COR-L47 (cell line): ENCODE measurements at places on chromosomes 5 and 9.

- DNase-seq: no peak
Measured at GRCh38 chr9:17739736-17740135, 160.9 kb downstream of the SH3GL2 start.

DNA sequence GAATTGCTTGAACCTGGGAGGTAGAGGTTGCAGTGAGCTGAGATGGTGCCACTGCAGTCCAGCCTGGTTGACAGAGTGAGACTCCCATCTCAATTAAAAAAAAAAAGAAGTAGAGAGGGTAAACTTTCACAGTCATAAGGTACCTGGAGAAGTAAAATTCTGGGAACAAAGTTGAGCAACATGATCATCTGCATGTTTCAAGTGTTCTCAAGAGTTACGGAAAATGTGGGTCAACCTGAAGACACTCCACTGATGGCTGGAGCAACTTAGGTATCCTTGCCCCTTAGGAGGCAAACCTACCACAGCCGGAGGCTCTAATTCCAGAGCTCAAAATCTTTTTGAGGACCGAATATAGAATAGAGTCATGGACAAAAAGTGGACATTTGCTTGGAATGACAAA is 370.8 kb upstream of the RFX3 start:
- no peak for DNase-seq

DNA sequence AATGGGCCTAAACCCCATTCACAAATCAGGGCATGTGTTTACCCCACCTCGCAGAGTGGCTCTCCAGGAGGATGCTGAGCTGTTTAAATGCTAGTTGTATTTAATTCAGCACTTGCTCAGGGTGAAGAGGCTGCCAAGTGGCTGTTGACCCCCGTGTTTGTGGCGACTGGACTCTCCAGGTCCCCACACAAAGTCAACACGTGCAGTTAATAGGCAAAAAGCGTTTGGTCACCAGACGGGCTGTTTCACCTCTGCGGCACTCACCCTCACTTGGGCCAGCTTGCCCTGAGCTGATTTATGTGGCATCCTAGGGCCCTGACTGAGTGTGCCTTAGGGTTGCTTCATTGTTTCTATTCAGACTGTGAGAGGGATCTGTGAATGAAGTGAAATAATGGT is 152.3 kb downstream of the GAS1 start:
- DNase-seq: no peak

DNA sequence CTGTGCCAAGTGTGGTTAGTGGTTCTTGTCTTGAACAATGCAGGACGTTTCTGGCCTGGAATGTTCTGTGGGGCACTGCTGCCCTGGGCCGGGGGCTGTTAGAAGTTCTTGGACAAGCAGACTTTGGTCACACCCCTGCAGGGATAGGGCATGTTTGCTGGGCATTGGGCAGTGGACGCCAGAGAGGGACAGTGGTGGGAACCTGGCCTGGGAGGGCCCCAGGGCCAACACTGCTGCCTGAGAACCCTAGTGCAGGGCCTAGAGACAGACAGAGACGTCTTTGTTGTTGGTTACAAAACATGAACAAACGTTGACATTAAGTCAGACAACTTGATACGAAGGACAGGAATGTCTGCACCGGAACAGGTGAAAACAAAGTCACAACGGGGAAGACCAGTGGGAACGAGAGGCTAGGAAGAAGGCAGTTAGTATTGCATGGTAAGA is 57.0 kb downstream of the WNK2 start:
- DNase-seq: no peak

- no peak for DNase-seq
Measured at GRCh38 chr5:97495301-97495700, 312.3 kb upstream of the RIOK2 start.

DNA sequence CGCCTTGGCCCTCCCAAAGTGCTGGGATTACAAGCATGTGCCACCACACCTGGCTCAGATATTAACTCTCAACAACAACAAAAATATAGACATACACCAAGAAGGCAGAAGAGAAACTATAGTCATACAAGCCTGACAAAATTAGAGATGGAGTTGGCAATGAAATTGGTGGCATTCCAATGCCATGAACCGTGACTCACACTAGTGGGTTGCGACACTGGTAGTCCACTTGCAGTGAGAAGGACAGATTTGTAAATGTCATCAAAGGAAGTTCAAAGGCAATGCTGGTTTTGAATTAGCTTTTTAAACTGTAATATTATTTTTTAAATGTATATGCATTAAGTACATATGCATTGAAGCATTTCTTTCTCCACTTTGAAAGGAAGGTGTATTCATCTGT is 8.5 kb upstream of the DNAJC25 start:
- DNase-seq: no peak

- no peak for DNase-seq
Measured at GRCh38 chr9:127116957-127117356, 5.5 kb downstream of the ANGPTL2 start.

DNA sequence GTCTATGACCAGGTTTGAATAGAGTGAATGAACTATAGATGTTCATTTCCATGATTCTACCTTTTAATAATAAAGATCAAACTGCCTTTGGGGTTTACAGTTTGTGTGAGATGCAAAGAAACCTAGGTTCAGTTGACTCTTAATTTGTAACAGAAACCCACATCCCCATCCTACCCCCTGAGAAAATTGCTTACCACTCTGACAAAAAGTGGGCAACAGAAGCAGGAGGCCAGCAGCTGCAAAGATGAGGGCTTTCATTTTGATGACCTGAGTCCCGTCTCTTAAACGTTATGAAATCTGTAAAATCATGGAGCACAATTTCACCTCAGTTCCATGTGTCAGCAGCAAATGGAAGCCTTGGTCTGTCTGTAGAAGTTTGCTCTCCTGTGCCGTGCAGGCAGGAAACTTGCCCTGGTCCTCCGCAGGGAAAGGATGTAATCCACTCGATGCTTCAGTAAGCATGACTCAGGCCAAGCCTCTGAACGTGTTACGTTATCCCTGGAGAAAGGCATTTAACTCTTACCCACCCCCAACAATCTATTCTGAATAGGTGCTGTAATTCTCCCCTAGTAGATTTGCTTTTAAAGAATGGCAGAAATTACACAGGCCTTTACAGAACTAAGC is at the start of gene F2RL2:
F2RL2 (minus strand) TSS at position 431 of the 624 bp plus-strand sequence; CDS start at position 258, 173 bp downstream.
- DNase-seq: no peak

DNA sequence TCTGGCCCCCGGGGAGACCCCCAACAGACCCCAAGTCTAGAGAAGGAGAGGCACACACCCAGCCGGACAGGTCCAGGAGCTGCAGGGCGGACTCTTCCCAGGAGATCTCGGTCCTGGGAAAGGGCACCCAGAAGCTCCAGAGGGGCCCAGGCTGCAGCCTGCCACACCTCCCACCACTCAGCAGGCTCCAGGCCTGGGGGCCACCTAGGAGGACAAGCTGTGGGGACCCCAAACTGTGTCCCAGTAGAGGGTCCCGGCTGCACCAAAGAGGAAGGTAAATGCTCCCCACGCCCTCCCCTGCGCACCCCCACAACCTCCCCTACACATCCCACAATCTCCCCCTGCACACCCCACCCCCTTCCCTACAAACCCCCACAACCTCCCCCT is 48.5 kb downstream of the PLEKHG4B start:
- DNase-seq: no peak

- no peak for DNase-seq
Measured at GRCh38 chr5:97133101-97133500, 9.3 kb downstream of the LIX1 start.

DNA sequence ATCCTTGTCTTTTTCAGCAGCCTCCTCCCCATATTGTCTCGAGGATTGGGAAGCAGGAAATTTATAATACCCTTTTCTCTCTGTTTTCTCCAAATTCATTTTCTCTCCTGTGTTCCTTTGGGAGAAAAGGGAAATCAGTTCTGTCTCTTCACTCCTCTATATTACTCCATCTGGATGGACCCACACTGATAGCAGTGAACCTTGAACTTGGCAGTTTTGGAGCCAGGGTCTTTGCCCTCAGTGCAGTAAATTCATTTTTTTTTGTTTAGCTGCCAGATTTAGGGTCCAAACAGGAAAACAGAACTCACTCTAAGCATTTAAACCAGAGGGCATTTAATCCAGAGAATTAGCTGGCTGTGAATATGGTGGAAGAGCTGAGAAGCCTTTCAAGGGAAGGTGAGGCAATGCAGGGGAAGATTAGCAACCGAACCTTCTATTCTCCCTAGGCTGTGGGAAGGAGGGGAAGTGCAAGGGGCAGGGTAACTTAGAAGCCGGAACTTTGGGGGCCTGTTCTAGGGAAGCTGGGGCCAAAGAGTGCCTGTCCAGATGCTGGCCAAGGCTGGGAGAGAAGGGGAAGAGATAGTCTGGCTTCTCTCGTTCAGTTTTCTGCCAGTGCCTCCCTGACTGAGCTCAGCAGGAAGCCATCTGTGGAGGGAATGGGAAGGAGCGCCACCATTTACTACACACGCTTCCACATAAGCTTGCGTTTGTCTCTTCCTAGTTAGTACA is 16.3 kb upstream of the NPR2 start:
- DNase-seq: peak; percentile 24

GRCh38 chr5:68898951-68899471 is 194.8 kb upstream of the SLC30A5 start:
- DNase-seq: peak; percentile 9

DNA sequence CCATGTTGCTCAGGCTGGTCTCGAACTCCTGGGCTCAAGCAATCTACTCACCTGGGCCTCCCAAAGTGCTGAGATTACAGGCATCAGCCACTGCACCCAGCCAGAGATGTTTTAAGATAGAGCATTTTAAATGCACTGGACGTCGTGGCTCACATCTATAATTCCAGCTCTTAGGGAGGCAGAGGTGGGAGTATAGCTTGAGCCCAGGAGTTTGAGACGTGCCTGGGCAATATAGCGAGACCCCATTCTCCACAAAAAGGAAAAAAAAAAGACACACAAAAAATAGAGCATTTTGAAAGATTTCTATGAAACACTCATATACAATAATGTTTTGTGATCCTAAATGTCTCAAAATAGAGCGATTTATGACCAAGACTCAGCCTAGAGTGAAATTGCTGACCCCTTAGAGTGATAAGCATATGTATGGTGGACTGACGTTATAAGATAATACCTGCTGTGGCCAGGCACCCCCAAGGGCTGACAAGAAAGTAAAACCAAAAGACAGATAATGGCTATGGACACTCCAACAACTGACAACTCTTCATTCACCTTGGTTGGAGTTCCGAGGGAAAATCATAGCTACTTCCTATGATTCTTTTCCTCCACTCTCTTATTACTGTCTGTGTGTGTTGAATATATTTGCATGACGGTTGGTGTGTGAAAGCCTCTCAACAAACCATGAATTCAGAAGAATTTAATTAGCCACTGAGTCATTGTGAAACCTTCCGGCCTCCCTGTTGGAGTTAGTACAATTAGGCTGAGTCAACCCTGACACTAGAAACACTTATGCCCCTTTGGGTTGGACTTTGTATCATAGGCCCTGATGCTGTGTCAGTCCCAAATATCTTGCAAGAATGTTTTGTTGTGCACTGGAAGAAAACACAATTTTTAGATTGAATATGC is 526.5 kb upstream of the NUDT12 start:
- no peak for DNase-seq

GRCh38 chr5:112366987-112367386 is 52.1 kb downstream of the EPB41L4A start:
- DNase-seq: peak; percentile 12

- no peak for DNase-seq
Measured at GRCh38 chr5:171629221-171629620, 156.4 kb upstream of the SMIM23 start.

DNA sequence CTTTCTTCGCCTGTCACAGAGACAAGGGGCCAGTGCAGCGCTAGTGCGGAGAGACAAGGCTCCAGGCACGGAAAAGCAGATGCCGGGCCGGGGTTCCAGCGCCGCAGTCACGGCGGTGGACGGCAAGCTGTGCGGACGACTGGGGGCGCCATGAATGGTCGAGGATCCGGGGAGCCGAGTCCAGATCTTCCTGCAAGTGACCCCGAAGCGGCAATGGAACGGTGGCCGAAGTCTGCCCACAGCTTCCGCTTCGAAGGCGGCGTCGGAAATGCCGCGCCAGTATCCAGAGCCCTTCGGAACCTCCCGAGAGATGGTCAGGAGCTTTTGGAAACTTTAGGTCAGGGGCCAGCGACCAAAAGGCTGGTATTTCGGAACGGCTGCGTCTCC is 601 bp upstream of the FAF2 start:
- DNase-seq: peak; percentile 30

DNA sequence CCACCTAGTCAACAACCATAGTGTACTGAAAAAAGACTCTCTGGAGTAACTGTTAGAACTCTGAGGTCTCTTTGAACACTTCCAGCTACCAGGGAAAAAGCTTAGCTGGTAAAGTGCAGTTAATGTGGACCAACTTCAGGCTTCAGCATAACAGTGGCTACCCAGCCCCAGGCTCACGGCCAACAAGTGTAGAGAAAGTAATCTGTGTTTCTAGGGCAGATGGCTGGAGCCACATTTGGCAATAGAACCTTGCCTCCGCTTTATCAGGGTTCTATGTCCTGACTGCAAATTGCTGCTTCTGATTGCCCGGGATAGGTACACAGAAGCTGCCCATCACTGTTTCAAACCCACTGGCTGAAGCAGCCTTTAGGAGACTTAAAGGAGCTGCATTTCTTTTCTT is 76.0 kb upstream of the SIMC1 start:
- no peak for DNase-seq

DNA sequence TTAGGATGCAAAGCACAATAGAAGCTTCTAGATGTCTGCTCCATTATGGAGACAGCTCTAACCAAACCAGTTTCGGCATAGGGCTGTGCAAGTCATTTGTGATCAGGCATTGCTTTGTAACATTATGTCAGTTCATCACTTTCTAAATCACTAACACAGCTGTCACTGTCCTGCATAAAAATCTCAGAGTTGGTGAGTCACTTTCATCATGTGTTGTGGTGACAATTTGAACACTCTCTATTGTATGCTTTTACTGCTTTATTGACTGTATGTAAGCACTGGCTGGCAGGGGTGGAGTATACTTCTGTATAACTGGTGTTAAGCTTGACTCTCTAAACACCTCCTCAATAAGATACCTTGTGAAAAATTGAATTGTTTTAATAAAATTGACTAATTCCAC is 77.9 kb downstream of the SLCO4C1 start:
- DNase-seq: no peak

- DNase-seq: no peak
Measured at GRCh38 chr5:108941746-108942145, 194.0 kb downstream of the FER start.

GRCh38 chr9:69023650-69024049 is 9.7 kb upstream of the PRKACG start:
- DNase-seq: no peak

- no peak for DNase-seq
Measured at GRCh38 chr5:115686051-115686737, 60.4 kb upstream of the TMED7 start.

GRCh38 chr9:84818791-84819190 is 149.3 kb downstream of the NTRK2 start:
- no peak for DNase-seq

GRCh38 chr5:30764704-30765103 is 428.8 kb upstream of the CDH6 start:
- no peak for DNase-seq
